NCI-H1436 (cell line): ENCODE measurements at places on chromosomes 16 and 17.

GRCh38 chr17:7858522-7858810, 663 bp downstream of the CYB5D1 start:
- peak; percentile 7 for DNase-seq

- no peak for DNase-seq
Observed at GRCh38 chr16:66266436-66267291, 99.8 kb upstream of the CDH5 start.

- DNase-seq = no peak
Observed at GRCh38 chr17:36850790-36851189, 86.5 kb upstream of the LHX1 start.

- no peak for DNase-seq
Observed at GRCh38 chr16:19008245-19009169, 24.8 kb downstream of the TMC7 start.

- no peak for DNase-seq
Observed at GRCh38 chr16:50172195-50172922, 19.3 kb downstream of the TENT4B start.

- DNase-seq = no peak
Observed at GRCh38 chr17:63809970-63810369, 17.3 kb upstream of the PSMC5 start.

DNA sequence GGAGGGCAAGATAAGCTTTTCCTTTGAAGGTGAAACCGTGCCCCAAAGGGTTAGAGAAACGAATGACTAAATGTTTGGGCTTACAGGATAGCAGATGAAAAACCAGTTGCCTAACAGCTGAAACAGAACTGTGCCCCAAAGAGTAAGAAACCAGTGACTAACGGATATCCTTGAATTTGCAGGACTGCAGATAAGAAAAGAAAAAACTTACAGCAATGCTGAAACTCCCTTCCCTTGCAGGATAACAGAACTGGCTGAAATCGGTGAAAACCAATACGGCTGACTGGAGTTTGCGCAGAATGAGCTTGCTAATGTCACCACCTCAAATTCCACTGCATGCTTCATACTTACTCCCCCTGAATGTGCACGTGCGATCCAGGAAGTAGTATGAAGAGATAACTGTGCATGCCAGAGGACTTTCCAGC, 175.2 kb upstream of the NLRP1 start:
- DNase-seq = no peak

GRCh38 chr17:38942696-38943334, 17.4 kb downstream of the LASP1NB start:
- DNase-seq = no peak

GRCh38 chr17:27825459-27825858, 25.1 kb upstream of the NOS2 start:
- no peak for DNase-seq

- no peak for DNase-seq
Observed at GRCh38 chr17:1111599-1112443, 68.0 kb downstream of the ABR start.

GRCh38 chr17:44187131-44187899, 543 bp downstream of the TMUB2 start:
- peak; percentile 81 for DNase-seq

- no peak for DNase-seq
Observed at GRCh38 chr17:66720027-66720426, 114.9 kb upstream of the CACNG5 start.

- DNase-seq = no peak
Observed at GRCh38 chr16:64225036-64225435, 896.8 kb downstream of the CDH11 start.

DNA sequence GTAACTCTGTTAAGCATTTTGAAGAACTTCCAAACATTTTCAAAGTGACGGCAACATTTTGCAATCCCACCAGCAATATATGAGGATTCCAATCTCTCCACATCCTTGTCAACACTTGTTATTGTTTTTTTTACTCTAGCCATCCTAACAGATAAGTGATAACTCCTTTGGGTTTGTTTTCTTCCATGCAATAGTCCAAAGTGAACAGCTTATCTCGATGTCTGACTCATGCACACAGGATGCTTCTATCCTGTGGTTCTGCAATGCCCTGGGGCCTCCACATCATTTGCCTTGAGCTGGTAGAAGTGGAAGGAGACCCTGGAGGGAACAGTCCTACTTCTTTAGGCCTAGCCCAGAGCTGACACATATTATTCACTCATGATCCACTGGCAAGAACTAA, 13.0 kb downstream of the TLE7 start:
- DNase-seq = no peak

DNA sequence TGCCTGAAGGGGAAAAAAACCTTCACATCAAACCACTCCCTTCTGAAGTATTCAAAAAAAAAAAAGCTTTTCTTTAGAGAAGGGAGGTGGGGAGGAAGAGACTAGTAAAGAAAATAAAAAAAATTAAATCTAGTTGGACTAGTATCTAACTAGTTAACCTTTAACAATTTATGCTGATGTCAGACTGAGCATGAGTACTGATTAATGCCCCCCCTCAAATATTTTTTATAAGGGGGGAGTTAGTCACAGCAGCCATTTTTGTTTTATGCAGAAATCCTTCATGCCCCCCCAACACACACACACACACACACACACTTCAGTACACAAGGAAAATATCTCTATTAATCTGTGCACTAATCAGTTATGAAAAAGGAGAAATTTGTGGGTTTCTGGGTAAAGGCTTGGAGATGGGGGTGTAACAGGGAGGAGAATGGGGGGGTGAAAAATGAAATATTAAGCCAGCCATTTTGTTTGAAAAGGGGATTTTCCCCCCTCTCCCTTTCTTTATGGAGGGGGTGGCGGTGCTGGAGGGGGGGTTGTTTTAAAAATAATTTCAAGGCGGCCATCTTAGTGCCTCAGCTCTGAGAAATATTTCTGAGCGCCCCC, 4.7 kb upstream of the CHD3 start:
- DNase-seq = no peak

GRCh38 chr16:69166946-69167930, 19.7 kb upstream of the SNTB2 start:
- no peak for DNase-seq

DNA sequence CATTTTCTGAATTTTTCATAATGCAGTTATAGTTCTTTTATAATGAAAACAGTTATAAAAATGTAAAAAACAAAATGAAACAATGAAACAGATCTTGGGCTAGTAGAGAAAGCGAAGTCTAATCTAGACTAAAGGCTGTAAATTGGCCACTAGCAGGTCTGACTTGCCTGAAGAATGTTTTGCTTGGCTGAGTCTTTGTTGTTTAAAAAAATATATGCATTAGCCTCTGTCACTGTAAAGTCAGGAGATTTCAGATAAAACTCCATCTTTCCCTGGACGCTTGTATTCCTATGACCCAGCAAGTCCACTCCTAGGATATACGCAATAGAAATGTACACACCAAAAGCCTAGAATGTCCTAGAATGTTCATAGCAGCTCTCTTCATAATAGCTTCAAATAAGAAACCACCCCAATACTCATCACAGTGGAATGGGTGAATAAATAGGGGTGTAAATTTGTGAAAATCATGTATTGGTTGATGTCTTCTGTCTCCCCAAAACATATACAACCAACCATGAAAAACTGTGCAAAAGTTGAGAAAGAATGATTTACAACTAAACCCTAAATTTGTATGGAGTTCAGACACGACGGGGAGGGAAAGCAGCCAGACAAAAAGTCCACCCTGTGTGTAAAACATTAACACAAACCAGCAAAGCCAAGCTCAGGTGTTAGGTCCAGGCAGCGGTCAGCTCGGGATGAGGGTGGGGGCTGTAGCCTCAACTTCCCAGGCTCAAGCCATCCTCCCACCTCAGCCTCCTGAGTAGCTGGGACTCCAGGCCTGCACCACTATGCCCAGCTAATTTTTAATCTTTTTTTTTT, 37.7 kb upstream of the MEAK7 start:
- no peak for DNase-seq

DNA sequence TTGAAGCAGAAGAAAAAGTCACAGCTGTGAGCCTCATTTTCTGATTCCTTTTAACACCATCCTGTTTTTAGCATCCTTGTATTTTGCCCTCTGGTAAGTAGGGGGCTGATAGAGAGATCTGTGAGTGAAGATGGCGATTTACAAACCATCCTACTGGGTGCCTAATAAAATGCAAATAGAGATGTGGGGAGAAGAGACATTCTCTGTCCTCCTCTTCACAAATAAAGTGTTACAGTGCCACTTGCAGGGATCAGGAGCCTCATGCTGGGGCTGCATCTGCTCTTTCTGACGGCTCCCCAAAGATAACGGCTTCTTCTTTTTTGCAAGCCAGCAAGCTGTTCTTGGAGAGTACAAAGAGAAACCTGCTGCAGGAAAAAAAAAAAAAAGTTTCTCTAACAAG, 418.6 kb downstream of the TOX3 start:
- DNase-seq = no peak

DNA sequence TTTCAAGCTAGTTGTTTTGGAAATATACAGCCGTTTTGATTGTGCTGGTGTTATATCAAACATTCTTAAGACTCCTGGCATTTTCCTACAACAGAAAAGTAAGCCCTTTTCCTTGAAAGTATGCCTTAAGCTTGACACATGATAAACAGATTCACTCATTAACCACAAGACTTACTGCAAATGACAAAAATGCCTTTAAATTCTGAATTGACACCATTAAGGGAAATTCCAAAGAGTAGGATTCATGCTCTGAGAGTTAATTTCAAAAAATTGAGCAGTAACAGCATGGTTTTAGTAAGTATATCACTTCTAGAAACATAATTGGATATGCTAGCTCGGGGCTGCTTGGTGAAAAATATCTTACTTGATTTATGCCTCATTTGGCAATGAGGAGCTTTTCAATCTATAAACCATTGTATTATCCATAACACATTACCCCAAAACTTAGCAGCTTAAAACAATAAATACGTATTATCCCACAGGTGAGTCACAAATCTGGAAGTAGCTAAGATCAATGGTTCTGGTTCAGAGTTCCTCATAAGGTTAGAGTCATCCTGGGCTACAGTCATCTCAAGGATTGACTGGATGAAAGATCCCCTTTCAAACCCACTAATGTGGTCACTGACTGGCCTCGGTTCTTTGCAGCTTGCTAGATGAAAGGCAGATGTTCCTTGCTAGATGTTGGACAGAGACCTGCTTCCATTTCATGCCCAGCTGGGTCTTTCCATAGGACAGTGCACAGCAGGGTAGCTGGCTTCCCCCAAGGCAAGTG, 8.2 kb upstream of the PHAF1 start:
- DNase-seq = no peak

DNA sequence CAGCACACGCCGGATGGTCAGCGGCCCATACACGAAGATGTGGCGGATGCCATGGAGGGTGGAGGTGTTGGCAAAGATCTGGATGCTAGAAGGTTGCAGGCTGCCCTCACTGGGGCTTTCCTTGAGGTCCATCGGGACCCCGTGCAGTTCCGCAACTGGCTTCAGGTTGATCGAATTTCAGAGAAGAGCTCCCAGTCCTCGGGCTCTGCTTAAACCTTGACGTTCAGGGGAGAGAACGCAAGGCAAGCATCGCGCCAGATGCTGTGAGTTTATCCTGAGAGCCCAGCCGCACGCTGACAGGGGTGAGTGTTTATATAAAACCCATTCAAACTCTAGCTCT, 98.7 kb upstream of the CCL2 start:
- no peak for DNase-seq

- DNase-seq = no peak
Observed at GRCh38 chr17:27269974-27270373, 23.9 kb upstream of the WSB1 start.

- DNase-seq = no peak
Observed at GRCh38 chr17:7348478-7349242, 3.3 kb upstream of the KCTD11 start.

DNA sequence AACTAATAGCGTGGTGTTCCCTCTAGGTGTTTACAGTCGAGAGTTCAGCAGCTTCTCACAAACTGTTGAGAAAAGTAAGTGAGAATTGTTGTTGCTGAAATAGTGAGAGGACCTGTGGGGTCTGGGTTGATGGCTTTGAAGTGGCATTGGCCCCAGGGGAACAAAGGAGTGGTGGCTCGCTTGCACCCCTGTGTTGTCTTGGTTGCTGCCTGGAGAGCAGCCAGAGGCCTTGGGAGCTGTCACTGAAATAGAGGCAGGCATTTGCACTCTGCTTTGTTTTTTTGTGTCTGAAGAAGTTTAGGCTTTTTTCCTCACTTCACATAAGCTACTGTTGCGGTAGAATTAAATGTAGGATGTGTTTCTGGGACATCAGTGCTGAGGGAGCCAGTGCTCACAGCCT, 36.8 kb downstream of the PRMT7 start:
- DNase-seq = no peak

DNA sequence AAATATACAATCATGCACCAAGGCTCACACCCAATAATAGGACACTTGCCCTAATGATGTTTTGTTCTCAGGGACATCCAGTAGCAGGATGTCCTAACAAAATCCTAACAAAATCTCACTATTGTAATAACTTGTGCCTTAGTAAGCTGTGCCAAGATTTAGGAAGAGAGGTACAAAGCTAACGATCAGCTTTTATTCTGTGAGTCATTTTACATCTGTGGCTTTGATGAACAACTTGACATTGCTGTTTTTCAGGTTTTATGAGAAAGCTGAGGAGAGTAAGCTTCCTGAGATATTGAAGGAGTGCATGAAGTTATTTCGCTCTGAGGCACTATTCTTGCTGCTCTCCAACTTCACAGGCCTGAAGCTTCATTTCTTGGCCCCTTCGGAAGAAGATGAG, 18.9 kb downstream of the OGFOD1 start:
- no peak for DNase-seq

- no peak for DNase-seq
Observed at GRCh38 chr17:45580924-45581323, 90.4 kb upstream of the PLEKHM1 start.

DNA sequence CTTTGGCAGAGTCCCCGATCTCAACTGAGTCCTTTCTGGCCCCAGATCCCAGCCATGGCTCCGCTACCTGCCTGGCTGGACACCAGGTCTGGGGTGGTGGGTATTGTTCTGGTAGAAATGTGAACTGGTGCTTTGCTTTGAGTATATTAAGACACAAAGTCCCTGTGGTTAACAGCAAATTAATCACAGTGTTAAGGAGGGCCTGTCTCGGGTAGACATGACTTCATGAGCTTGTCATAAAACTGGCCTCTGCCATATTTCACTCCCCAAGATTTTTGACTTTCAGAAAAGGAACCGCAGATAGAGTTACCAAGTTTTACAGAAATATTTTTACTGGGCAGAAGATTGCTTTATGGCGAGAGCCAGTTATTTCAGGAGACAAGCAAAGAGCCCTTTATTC, 19.5 kb downstream of the NKD1 start:
- DNase-seq = no peak

GRCh38 chr17:82458885-82459424, 414 bp downstream of the NARF start:
- DNase-seq = no peak

- no peak for DNase-seq
Observed at GRCh38 chr16:13332713-13333255, 431.4 kb downstream of the SHISA9 start.

- DNase-seq = no peak
Observed at GRCh38 chr17:55496094-55496881, 15.0 kb downstream of the SMIM36 start.
